ENCODE measurements at places on chromosomes 4 and X. TPM values are rescaled to one million over a fixed set of nuclear protein-coding genes. Genes with fewer than 3 reads are reported as not detected.

GRCh38 chr4:43112139-43112538, 219.6 kb downstream of the GRXCR1 start:
- no peak overlapping the region for H3K27ac ChIP-seq
- H3K27me3 ChIP-seq, result no peaks in the 10 kb centered on the region
- H3K4me3 ChIP-seq, result no peak overlapping the region
- H3K4me1 ChIP-seq, result no peaks in the 10 kb centered on the region

DNA sequence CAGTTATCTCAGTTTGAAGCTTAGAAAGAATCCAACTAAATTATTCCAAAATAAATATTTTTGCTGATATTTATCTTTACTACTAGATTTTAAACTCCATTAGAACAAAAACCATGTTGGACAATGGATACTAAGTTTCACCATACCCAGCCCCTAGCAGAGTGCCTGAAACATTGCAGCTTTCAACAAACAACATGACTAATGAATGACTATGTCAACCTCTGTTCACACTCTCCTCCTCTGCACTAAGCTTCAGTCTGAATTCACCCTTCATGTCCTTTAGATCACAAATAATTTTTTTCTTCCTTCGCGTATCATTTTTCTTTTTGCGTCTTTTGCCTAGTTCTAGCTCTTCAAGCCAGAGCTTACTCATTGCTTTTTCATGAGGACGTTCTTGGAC, 315.2 kb downstream of the PCDH10 start:
- no peak overlapping the region for H3K4me3 ChIP-seq
- H3K4me1 ChIP-seq, result no peaks in the 10 kb centered on the region
- no peak for DNase-seq
- no peak overlapping the region for H3K27ac ChIP-seq
- no peaks in the 10 kb centered on the region for H3K27me3 ChIP-seq

DNA sequence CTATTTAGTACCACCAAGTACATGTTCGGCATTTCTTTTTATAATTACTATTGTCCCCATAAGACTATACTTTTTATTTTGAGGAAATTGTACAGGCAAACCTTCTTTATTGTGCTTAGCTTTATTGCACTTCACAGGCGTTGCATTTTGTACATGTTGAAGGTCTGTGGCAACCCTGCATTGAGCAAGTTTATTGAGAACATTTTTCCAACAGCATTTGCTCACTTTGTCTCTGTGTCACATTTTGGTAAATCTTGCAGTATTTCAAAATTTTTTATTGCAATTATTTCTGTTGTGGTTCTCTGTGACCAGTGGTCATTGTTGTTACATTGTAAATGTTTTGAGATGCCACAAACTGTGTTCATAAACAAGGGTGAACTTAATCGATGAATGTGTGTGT, 10.8 kb upstream of the CXCL5 start:
- no peaks in the 10 kb centered on the region for H3K36me3 ChIP-seq
- H3K27ac ChIP-seq, result no peak overlapping the region

DNA sequence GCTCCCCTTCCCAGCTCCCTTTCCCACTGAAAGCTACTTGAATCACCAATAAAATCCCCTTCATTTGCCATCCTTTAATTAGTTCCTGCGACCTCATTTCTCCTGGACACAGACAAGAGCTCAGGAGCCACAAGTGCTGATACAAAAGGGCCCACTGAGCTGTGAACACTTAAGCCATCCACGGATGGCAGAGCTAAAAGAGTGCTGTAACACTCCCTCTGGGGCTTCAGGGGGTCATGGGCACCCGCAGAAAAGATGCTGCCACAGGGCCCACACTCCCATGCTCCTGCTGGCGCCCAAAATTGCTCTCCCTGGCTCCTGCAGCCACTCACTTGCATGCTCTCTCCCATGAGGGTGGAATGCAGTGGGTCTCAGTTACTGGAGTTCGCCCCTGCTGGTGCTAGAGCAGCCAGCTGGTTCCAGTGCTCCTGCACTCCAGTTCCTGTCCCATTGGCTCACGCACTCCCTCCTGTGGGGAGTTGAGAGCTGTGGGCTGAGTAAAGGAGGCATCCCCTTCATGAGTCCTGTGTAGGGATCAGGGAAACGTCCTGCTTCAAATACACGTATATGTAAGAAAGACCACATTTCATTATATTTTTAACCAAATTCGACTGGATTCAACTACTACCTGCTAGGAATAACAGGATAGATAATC, 1291.0 kb downstream of the ARAP2 start:
- H3K4me1 ChIP-seq, result no peaks in the 10 kb centered on the region
- no peaks in the 10 kb centered on the region for H3K27me3 ChIP-seq
- no peak for DNase-seq
- H3K27ac ChIP-seq, result no peak overlapping the region

DNA sequence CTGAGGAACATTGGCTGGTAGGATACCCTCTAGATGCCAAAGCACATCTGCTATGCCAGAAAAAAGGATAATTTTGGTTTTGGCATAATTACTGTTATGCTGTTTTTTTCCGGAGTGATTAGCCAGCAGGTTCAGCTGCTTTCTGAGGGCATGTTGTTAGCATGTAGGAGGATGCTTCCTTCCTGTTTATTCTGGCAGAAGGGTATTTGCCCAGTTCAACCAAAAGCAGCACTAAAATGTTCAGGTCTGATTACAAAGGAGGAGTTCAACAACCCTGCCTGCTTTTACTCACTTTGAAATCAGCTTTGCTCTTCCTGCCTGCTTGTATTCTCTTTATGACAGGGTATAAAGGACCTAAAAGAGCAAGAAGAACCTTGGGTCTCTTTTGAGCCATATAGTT, 21.9 kb downstream of the ERCC6L start:
- no peaks in the 10 kb centered on the region for H3K27me3 ChIP-seq
- no peak for DNase-seq
- H3K27ac ChIP-seq, result no peak overlapping the region
- no peaks in the 10 kb centered on the region for H3K36me3 ChIP-seq

DNA sequence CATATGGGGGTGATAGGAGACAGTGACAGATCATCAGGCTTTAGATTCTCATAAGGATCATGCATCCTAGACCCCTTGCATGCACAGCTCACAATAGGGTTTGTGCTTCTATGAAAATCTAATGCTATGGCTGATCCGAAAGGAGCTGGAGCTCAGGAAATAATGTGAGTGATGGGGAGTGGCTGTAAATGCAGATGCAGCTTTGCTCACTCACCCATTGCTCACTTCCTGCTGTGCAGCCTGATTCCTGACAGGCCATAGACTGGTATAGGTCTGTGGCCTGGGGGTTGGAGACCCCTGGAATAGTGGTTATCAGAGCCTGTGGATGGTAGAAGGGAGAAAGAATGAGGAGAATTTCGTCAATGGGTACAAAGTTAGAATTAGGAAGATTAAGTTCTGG, 2751.1 kb downstream of the ARAP2 start:
- H3K36me3 ChIP-seq, result no peaks in the 10 kb centered on the region
- DNase-seq, result no peak
- H3K4me1 ChIP-seq, result no peaks in the 10 kb centered on the region
- no peaks in the 10 kb centered on the region for H3K27me3 ChIP-seq
- no peak overlapping the region for H3K27ac ChIP-seq

GRCh38 chr4:1655081-1655480, 29.0 kb downstream of the FAM53A start:
- no peak overlapping the region for H3K27ac ChIP-seq
- H3K4me3 ChIP-seq, result no peak overlapping the region
- H3K36me3 ChIP-seq, result no peaks in the 10 kb centered on the region
- no peaks in the 10 kb centered on the region for H3K27me3 ChIP-seq
- DNase-seq, result no peak

DNA sequence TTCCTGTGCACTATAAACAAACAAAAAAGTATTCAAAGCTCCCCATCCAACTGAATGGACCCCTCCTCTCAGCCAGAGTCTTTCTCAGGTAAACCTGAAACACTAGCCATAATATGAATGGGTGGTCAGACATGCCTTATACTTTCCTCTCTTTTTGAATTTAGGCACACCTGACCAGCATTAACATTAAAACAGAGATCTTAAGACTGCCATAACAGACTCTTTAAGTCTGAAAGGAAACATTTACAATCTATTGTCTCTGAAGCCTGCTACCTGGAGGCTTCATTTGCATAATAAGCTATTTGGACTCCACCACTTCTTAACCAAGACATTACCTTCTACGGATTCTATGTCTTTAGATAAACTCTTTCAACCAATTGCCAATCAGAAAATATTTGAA, 56.9 kb upstream of the SPIN4 start:
- no peaks in the 10 kb centered on the region for H3K27me3 ChIP-seq
- H3K27ac ChIP-seq, result no peak overlapping the region
- DNase-seq, result no peak
- H3K36me3 ChIP-seq, result no peaks in the 10 kb centered on the region
- H3K4me1 ChIP-seq, result no peaks in the 10 kb centered on the region

GRCh38 chr4:115272185-115272584, 158.8 kb upstream of the NDST4 start:
- H3K27ac ChIP-seq, result no peak overlapping the region
- DNase-seq, result no peak
- H3K4me1 ChIP-seq, result peaks cover 2% of the 10 kb centered on the region
- H3K4me3 ChIP-seq, result no peak overlapping the region

DNA sequence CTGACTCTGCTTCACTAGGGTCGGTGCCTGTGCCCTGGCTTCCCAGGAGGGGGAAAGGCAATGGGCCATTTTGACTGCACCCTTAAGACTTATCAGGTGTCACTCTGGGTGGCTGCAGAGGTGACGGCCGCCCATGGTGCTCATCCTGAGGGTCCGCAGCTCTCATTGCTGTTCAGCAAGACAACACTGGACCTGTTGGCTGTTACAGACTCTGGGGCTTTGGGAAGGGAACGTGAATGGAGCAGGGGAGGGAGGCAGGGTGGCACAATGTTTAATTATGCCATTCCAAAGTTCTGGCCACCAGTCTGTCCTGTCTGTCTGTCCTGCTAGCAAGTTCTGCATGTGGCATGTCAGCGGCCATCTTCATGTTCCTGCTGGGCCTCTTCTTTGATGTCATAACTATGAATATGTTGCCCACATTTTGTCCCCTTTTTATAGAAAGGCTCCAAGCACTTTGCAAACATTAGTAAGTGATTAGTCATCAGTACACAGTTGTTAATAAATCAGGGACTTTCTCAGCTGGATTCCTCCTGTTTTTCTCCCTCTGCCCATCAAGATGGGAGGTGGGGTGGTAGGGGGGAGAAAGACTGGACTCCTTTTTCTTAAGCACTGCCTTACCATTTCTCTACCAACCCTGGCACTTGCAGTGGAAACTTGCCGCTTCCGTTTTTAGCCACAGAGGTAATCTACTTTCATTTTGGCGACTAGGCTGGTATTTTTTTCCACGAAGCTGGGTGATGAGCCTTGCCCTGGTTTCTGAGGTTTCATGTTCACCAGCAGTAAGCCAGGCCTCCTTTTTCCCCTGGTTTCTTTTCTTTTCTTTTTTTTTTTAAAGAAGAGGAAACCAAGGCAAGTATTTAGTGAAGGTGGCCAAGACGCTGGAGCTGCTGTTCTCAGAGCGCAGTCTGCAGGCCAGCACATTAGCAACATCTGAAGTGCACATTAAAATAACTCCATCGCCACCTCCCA, 88.6 kb upstream of the TRIM2 start:
- DNase-seq, result peak; percentile 43
- H3K36me3 ChIP-seq, result no peaks in the 10 kb centered on the region
- H3K27me3 ChIP-seq, result no peaks in the 10 kb centered on the region
- peaks cover 66% of the 10 kb centered on the region for H3K4me1 ChIP-seq

DNA sequence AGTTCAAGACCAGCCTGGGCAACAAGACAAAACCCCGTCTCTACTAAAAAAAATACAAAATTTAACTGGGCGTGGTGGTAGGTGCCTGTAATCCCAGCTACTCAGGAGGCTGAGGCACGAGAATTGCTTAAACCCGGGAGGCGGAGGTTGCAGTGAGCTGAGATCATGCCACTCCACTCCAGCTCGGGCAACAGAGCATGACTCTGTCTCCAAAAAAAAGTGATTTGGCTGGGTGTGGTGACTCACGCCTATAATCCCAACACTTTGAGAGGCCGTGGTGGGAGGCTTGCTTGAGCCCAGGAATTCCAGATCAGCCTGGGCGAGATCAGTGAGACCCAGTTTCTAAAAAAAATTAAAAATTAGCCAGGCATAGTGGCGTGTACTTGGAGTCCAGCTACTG, 4.1 kb downstream of the OPHN1 start:
- no peak for DNase-seq
- H3K4me3 ChIP-seq, result no peak overlapping the region
- H3K4me1 ChIP-seq, result peaks cover 11% of the 10 kb centered on the region

DNA sequence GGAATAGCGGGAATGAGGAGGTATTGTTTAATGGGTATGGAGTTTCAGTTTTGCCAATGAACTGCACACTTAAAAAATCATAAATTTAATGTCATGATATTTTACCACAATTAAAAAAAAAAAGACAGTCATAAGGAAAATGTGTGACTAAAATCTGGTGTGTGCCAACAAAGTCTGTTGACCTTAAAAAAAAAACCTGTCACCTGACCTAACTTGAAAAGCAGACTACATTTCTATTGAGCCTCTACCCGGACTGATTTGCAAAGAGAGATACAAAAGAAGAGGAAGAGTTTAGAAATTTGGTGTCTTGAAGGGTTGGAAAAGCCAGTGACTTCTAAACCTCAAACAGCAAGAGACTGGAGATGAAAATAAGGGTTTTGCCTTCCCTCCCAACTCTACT, 48.4 kb downstream of the TMEM150C start:
- no peak overlapping the region for H3K27ac ChIP-seq
- H3K4me1 ChIP-seq, result no peaks in the 10 kb centered on the region
- no peak overlapping the region for H3K4me3 ChIP-seq

DNA sequence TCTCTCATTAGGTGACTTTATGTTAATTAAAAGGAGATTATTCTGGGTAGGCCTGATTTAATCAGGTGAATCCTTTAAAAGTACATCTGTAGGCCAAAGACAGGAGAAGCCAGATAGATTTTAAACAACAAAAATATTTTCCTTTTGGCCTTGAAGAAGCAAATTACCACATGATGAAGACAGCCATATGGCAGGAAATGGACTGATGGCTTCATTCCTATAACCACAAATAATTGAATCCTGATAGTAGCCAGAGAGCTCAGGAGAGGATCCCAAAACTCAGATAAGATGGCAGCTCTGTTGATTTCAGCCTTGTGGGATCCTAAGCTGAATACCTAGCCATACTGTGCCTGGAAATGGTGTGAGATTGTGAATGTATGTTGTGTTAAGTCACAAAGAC, 66.1 kb upstream of the PRKX start:
- H3K4me1 ChIP-seq, result peaks cover 3% of the 10 kb centered on the region
- no peaks in the 10 kb centered on the region for H3K27me3 ChIP-seq
- H3K4me3 ChIP-seq, result no peak overlapping the region
- no peaks in the 10 kb centered on the region for H3K36me3 ChIP-seq
- no peak overlapping the region for H3K27ac ChIP-seq

DNA sequence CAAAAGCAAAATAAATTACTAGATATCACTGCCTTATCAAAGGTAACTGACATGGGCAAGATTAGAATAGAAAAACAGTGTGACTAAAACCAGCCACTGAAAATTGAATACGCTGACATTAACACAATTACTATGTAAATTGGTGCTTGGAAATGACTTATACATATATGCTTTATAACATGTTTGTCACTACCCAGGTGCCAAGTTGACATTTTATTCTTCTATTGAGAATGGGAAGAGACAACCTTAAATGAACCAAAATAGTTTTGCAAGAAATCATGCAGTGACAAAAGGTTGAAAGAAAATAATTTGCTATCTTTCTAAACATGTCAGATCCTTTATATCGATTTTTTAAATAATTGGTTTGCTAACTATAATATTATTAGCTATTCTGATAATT, 510.1 kb downstream of the GALNTL6 start:
- DNase-seq, result no peak
- no peak overlapping the region for H3K27ac ChIP-seq
- no peak overlapping the region for H3K4me3 ChIP-seq
- no peaks in the 10 kb centered on the region for H3K4me1 ChIP-seq
- no peaks in the 10 kb centered on the region for H3K27me3 ChIP-seq

Gene GABRE
- total RNA-seq, result not detected

Gene TLR10
- not detected for total RNA-seq

Gene SLITRK4
- total RNA-seq, result not detected

Gene CSAG1
- not detected for total RNA-seq

Gene GATA1
- not detected for total RNA-seq
